MV-4-11 (cell line): ENCODE measurements at places on chromosomes 6 and 20.

DNA sequence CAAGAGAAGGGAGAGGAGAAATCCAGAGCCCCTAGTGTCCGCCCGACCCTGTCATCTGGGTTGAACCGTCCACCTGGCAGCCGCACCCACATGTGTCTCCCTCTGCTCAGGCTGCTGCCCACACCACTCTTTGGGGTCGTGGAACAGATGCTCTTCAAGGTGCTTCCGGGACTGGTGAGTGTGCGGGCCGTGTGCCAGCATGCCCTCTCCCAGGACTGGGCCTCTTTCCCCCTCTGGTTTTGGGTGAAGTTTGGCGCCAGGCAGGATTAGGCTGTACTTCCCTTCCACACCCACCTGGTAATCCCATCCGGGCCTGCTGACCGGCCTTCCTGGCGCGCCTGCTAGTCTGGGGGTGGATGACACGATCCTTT is 7.9 kb downstream of the BPIFB3 start:
- DNase-seq, result no peak

- no peak for DNase-seq
These were observed 59.8 kb downstream of the LAMP5 start for GRCh38 chr20:9574181-9574580.

DNA sequence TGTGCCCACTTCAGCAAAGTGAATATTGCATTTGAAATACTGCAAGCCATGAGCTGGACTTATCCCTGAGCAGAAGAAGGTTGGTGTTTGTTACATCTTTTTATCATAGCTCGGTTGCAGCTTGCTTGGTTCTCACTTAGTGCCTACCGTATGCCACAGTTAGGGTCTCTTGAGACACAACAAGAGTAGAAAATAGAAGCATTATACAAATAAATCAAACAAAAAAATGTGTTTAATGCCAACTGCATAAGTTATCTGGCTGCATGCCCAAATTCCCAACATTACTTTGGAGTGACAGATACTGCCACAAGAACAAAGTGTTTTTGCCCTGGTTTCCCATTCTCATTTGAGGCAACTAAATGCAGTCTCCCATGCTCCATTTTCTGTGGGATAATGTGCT is 53.9 kb upstream of the LAMP5 start:
- DNase-seq, result no peak

DNA sequence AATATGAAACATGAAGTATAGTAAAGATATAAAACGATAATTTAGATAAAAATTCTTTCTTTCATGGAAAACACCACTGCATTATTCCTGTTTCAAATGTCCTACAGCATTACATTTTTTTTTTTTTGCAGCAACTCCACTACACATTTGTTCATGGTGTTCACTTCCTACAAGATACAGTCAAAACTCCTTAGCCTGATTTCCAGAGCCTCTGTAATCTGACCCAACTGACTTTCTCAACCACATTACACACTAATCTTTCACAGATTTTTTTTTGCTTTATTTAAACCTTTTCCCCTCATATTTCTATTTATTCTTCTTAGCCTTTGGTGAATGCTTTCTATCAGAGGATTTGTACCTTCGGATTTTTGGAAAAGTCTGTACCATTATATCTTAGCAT is 176.5 kb upstream of the PDE7B start:
- DNase-seq, result no peak

DNA sequence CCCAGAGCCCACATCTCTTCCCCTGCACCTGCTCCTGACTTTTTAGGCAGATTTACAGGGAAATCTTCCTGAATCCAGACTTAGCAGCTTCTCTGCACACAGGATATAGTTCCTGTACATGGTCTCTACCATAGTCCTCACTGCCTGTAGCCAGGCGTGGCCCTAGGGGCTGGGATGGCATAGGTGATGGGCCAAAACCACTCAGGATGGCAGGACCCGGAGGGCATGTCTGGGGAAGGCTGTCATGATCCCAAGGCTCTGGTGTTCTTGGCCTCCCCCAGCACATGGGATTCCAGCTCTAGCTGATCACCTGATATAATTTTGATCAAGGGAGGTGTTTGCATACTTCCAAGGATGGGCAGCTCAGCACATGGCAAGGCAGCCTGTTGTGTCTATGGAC is 58.0 kb downstream of the TOX2 start:
- no peak for DNase-seq

- no peak for DNase-seq
These were observed 209.3 kb upstream of the CST7 start for GRCh38 chr20:24739746-24740145.

- DNase-seq, result no peak
These were observed 42.3 kb upstream of the MRPS10 start for GRCh38 chr6:42259841-42260395.

DNA sequence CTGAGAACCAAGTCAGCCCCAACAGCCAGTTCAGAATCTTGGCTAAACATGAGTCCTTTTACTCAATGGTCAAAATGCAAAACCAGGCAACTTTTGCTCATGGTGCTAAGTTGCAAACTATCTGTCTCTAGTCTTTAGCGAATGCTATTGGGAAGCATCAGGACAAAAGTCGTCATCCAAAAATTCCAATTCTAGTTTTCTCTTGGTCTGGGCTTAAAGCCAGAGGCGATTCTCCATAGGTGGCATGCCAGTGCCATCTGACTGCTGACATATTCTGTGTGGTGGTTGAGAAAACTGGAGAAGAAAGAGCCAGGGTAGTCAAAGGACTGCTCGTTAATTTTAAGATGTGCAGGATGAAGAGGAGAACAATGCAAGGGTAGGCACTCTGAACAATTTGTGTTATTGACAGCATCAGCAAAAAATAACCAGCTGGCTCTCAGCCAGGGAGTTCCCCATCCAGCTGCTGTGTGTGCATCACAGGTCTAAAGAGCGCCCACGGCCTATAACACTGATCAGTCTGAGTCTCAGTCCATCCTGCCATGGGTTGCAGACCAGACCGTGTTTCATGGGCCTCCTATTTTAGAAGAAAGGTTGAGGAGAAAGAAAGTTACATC is 313.6 kb downstream of the ALDH8A1 start:
- DNase-seq, result no peak

DNA sequence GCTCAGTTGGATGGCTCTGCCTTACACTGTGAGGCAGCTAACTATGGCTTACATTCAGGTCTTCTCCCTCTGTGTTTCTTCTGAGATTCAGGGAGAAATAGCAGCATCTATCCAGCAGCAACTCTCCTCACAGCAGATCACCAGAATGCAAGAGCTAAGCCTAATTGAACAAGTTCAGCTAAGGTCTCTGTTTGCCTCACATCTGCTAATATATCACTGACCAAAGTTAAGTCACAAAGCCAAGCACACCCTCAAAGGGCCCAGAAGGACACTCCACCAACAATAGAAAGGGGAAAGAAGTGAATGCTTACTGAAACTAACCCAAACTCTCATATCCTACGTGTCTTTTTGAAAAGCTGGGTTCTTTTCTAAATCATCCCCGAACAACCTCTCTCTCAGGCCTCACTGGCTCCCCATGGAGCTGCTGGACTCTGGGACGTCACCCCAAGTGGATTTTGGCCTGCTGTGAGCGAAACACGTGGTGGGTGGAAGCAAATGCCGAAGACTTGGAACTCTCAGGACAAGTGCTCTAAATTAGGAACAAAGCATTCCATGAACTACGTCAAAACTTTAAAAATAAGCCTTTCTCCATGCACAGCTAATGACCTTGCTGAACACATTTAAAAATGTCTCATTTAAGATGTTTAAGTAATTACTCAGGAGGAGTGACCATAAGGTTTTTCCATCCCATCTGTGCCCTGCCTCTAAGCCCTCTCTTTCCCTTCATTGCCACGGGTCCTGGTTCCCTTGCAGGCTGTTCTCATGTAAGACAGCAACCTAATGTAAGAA is 167.5 kb upstream of the PLCB4 start:
- DNase-seq, result no peak

GRCh38 chr6:95687839-95688238 is 110.5 kb downstream of the MANEA start:
- no peak for DNase-seq

GRCh38 chr6:153625089-153625488 is 414.0 kb upstream of the OPRM1 start:
- DNase-seq, result no peak

- DNase-seq, result no peak
These were observed 80.1 kb upstream of the MARCKS start for GRCh38 chr6:113776998-113777397.

DNA sequence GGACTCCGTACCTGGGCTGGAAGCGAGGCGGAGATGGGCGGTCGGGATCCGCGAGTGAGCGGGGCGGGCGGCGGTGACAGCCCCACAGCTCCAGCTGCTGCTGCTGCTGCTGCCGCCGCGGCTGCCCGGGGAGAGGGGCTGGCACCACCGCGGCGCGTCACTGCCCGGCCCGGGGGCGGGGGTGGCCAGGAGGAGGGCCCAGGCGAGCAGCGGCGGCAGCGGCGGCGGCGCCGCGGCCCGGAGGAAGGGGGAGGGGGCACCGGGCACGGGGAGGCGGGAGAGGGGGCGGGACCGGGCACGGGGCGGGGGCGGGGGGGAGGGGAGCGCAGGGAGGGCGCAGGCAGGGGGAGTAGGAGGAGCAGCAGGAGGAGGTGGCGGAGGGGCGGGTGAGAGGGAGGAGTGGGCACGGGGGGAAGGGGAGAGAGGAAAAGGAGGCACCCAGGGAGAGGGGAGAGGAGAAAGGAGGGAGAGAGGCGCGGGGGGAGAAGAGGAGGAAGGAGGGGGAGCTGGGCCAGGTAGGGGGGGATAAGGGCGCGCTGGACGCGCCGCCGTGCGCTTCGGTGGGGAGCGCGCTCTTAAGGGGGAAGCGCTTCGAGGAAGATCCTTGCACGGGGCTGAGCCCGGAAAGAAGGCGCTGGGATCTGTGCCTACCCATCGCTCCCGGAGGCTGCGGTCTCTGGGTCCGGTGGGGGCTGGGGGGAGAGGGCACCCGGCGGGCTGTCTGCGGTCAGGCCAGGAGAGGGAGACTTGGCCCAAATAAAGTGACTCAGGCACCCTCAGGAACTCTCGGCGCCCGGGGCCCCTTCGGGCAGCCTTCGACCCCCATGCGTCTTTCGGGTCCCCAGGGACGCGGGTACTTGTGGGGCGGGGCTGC is 101.5 kb downstream of the NOL4L start:
- peak; percentile 70 for DNase-seq

GRCh38 chr20:62918147-62918546 is 8.2 kb downstream of the DIDO1 start:
- DNase-seq, result no peak

DNA sequence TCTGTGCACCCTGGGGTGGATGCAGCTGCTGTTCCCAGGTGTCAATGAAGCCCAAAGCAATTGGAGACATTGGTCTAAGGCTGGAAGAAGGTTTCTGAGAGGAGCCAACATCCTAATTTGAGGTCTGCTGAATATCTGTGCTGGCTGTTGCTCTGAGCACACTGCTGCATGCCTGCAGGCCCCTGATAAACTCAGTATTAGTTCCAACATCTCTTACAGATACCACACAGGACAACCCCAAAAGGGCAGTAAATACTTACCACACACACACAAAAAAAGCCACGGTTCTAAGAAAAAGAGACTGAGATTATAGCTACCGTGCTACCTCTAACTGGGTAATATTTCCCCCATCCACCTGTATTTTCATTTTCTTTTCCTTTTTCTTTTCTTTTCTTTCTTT is 164.3 kb upstream of the SOX4 start:
- DNase-seq, result no peak

GRCh38 chr20:39568109-39568508 is 606.0 kb downstream of the DHX35 start:
- no peak for DNase-seq

GRCh38 chr6:31090973-31091364 is 21.4 kb downstream of the C6orf15 start:
- no peak for DNase-seq
